ENCODE measurements at places on chromosomes 1 and 21.

DNA sequence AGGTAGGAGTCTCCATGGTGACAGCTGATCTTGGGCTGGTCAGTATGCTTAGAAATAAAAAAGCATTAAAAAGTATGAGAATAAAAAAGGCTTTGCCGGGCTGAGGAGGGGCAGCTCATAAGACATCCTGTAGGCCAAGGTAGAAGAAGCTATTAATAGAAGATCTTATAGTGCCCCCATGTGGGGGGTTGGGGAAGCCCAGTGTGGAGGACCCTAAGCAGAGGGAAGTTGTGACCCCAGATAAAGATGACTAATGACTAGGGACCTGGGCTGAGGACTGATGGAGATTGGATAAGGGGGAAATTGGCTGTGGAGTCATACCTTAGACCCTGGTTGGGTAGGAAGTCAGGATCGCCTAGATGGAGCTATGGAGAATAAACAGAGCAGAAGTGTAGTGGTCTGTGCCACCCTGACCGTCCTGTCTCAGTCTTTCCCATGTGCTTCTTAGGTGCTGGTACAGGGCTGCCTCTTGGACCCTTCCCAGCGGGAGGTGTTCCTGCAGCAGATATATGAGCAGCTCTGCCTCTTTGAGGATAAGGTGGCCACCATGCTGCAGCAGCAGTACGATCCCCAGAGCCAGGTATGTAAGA is 25.0 kb downstream of the SZT2 start:
- DNase-seq = no peak

DNA sequence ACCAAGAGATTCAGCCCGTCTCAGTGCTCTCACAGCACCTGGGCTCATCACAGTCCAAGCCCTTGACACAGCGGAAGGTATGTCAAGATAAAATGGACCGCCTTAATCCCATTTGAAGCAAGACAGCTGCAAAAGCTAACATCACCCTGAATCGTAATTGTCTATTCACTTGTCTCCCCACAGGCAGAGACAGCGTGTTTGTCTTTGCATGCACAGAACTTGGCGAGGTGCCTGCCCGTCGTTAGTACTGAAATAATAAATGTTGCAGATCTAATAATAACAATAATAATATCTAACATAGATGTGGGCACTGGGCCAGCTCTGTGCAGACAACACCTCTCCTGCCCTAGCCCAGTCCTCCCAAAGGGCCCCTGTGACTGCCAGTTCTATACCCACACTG is 271.7 kb downstream of the NPHP4 start:
- no peak for DNase-seq

- no peak for DNase-seq
These were observed 2131.7 kb downstream of the MRPL39 start for GRCh38 chr21:23475281-23476219.

GRCh38 chr1:117857418-117857817 is 72.0 kb downstream of the GDAP2 start:
- DNase-seq = no peak

DNA sequence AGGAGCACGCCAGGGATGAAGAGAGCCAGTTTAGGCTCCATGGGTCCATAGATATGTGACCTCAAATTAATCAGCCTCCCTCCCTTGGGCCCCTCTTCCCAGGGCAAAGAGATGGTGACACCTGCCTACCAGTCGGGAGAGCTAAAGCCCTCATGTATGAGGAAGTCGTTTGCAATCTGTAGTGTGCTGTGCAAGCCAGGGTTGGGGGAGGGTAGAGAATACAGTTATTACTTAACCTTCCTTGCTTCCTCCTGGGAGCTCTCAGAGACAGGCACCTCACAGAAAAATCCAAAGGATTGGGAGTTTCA is 4.0 kb downstream of the PGLYRP4 start:
- DNase-seq = no peak

Data from retinal pigment epithelial cell (primary cell).